ENCODE measurements at places on chromosomes 13 and 19.

DNA sequence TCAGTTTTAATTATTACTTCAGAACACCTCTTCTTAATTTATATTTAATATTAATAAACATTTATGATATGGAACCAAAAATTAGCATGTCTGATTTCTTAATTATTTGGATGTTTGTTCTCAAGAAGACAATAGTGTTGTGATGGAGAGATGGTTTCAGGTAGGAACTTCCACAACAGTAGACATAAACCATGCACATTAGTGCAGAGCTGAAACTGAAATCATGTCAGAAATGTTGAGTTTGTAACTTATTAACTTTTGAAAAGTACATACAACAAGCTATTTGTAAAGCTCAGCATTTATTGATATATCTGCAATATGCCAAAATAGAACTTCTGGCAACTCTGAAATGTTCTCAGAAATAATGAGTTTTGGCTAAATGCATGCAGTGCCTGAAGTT is 11.8 kb upstream of the EDNRB start:
- DNase-seq = no peak

DNA sequence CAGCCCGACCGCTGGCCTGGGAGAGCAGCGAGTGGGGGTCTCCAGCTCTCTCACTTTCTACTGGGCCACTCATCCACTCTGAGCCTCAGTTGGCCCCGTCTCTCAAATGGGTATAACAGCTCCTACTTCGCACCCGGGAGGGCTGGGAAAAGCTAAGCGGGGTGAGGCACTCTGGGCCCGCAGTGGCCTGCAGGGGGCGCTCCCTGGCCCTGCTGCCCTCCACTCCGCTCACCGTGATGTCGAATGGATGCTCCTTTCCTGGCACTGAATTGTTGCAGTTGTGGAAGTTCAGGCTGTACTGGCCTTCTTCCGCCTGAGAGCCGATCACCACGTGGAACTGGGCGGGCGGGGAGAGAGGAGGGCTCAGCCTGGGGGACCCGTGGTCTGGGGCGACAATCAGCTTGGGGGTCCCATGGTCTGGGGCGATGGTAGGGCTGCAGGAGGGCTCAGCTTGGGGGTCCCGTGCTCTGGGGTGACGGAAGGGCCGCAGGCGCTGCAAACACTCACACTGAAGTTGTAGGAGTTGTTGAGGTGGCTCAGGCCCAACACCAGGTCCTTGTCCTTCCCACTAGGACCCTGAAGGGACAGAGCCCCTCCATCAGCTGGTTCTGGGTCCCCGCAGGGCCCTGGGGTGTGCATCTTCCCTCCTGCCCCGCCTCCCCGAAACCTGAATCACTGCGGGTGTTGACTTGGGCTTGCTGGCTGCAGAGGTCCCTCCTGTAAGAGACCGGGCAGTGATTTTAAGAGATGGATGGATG is 3.9 kb downstream of the GPR108 start:
- DNase-seq = no peak

DNA sequence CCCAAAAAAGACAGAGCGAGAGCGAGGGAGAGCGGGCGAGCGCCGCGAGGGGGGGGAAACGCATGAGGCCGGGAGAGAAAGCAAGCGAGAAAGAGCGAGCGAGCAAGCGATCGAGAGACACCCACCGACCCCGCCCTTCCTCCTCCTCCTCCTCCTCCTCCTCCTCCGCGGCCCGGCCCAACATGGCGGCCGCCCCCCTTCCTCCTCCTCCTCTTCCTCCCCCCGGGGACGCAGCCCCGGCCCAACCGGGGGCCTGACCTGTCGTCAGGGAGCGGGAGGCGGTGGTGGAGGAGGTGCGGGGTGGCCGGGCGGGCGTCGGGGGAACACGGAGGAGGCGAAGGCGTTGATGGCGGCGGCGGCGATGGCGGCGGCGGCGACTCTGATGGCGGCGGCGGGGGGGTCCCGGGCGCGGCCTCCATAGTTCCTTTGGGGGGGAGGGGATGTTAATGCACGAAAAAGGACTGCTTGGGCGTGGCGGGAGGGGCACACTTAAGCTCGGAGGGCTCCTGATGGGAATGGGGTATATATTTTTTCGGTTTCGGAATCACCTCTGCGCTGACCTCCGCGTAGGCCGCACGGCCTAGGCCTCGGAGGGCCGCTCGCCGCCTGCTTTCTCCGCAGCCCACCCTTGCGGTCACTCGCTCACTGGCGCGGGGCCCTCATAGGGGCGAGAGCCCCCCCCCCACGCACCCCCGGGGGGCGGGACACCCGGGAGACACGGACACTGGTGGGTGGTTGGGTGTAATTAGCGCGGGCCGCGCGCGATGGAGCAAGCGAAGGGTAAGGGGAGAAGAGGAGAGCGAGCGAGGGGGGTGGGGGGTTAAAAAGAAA is 1.2 kb downstream of the ZC3H4 start:
- peak; percentile 89 for DNase-seq

GRCh38 chr19:4208385-4209094 is 20.8 kb upstream of the EBI3 start:
- DNase-seq = no peak

DNA sequence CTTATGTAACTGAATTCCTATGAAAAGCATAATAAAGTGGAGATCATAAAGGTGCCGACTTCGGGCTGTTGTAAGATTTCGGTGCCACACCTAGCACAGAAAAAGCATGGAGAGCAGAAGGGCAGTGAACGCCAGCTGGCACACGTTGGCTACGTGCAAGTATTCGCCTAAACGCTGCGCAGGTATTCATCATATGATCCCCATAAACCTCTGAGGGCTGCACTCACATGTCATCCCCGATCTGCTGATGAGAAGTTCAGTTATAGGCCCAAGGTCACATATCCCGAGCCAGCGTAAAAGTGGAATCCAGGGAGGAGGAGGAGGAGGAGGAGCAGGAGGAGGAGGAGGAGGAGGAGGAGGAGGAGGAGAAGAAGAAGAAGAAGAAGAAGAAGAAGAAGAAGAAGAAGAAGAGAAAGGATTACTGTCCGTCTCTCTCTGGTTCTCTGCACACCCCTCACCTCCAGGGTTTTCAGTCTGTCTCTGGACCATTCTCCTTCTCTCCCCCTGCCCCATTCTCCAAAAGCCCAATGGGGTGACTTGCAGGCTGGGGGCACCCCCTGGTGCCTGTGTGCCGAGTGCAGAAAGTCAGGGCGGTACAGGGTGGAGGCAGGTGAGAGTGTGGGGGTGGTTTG is 18.6 kb upstream of the CYP2S1 start:
- no peak for DNase-seq

GRCh38 chr13:93758575-93758974 is 532.0 kb downstream of the GPC6 start:
- DNase-seq = no peak

DNA sequence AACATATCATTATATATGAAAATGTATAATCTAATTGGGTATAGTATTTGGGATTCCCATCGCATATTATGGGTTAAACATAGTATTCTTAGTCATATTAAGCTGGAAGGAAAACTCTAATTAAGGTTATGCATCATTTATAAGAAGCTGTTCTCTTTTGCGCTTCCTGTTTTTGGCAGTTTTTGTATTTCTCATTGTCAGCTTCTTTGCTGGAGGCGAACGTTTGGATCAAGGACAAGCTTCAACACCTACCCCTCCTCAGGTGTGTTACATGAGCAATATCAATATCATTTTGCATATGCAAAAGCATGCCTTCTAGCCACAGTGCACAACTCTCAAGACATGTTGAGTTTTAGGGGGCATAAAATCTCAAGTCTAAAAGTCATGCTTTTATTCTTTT is 439.8 kb downstream of the TDRD3 start:
- no peak for DNase-seq

DNA sequence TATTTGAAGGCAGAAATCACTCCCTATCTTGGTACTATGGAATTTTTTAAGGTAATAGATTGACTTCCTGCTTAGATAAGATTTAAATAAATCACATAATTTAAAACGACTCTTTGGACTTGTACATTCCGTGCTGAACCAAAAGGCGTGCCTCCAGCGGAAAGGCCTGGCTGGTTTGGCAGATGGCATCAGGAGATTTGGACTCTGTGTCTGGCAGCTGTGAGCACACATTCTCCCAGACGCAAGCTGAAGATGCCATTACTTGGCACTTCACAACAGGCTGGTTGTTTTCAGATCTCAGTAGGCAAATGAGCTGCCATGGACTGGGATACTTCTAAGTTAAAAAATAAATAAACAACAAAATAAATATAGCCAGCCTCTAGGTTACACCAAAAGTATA is 104.5 kb upstream of the SLC15A1 start:
- DNase-seq = no peak

GRCh38 chr19:5844456-5845433 is 5.2 kb upstream of the FUT6 start:
- DNase-seq = no peak

GRCh38 chr19:16441661-16442162 is 30.1 kb downstream of the EPS15L1 start:
- peak; percentile 49 for DNase-seq

DNA sequence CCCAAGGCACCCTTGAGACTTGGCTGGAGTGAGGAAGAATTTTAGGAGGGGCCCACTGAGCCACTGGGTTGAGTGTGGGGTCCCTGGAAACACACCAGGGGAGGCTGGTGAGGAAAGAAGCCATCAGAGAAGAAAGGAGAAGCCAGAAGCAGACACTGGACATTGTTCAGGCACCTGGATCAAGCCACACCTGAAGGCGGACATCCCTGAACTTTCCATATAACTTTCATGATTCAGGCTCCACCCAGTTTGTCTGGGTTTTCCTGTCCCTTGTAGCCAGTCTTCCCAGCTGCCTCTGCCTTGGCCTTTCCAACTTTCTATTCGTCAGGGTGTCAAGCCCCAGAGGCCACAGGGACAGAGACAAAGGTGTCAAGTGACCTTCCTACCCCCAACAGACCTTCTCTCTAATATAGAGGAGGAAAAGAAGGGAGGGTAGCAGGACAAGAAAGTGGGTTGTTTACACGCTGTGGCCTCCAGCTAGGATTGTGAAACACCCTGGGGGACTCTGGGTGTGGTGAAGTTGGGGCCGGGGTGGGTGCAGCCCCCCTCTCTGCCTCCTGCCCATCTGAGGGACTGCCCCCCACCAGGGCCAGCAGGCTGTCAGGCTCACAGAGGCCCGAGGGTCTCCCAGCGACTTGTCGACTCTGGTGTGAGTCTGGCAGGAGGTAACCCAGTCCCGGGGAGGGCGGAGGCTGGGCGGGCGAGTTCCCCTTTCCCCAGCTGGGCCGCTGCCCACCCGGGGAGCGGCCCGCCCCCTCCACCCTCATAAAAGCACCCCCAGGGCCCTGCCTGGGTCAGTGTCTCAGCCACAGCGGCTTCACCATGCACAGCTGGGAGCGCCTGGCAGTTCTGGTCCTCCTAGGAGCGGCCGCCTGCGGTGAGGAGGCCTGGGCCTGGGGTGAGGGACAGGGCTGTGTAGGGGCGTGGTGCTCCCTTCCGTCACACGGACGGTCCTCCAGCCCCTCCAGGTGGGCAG is at the start of gene CFD:
TSS of gene CFD (plus strand) at position 797 of the 976 bp plus-strand sequence. CDS start at position 823, 26 bp downstream.
- DNase-seq = no peak

- peak; percentile 97 for DNase-seq
These were observed 1.9 kb upstream of the ZBTB32 start for GRCh38 chr19:35702223-35703012.

- DNase-seq = no peak
These were observed 67.8 kb downstream of the RASA3 start for GRCh38 chr13:114064450-114065140.

GRCh38 chr13:77861741-77862140 is 56.9 kb downstream of the EDNRB start:
- DNase-seq = no peak

GRCh38 chr13:108115738-108116137 is 99.6 kb downstream of the LIG4 start:
- DNase-seq = no peak

GRCh38 chr19:10270180-10270615 is 722 bp upstream of the ICAM1 start:
- DNase-seq = peak; percentile 91

DNA sequence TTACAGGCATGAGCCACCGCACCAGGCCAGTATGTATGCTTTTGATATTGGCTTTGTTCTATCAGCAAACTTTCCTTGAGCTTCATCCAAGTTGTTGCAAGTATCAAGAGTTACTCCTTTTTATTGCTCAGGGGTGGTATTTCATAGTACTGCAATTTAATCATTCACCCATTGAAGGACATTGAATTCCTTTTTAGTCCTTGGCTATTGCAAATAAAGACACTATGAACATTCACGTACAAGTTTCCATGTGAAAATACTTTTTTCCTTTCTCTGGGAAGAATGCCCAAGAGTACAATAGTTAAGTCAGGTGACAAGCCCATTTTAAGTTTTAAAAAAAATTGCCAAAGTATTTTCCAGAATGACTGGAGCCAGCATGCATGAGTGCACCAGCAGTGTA is 20.4 kb downstream of the CEACAM3 start:
- DNase-seq = no peak

- DNase-seq = peak; percentile 87
These were observed 3.3 kb upstream of the RGL3 start for GRCh38 chr19:11422163-11423065.

DNA sequence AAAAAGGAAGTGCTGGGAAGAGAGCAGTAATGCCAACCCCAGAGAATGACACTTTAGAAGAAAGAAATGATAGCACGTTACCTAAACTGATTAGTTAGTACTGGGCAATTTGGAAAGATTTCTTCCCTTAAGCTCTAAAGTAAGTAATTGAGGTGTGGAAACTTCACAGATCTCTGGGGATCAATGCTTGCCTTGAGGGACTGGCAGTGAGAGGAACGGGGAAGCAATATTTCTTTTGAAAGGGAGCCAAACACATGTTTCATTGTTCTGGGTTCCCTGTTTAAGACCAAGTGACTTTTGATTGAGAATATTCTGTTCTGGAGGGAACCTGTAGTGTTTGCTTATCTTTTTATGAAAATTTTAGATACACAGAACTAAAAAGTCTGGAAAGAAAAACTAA is 190.5 kb downstream of the NDFIP2 start:
- DNase-seq = no peak

GRCh38 chr19:35587321-35587720 is 1.3 kb downstream of the PMIS2 start:
- DNase-seq = no peak

- no peak for DNase-seq
These were observed 12.0 kb downstream of the NAXD start for GRCh38 chr13:110627351-110627750.

DNA sequence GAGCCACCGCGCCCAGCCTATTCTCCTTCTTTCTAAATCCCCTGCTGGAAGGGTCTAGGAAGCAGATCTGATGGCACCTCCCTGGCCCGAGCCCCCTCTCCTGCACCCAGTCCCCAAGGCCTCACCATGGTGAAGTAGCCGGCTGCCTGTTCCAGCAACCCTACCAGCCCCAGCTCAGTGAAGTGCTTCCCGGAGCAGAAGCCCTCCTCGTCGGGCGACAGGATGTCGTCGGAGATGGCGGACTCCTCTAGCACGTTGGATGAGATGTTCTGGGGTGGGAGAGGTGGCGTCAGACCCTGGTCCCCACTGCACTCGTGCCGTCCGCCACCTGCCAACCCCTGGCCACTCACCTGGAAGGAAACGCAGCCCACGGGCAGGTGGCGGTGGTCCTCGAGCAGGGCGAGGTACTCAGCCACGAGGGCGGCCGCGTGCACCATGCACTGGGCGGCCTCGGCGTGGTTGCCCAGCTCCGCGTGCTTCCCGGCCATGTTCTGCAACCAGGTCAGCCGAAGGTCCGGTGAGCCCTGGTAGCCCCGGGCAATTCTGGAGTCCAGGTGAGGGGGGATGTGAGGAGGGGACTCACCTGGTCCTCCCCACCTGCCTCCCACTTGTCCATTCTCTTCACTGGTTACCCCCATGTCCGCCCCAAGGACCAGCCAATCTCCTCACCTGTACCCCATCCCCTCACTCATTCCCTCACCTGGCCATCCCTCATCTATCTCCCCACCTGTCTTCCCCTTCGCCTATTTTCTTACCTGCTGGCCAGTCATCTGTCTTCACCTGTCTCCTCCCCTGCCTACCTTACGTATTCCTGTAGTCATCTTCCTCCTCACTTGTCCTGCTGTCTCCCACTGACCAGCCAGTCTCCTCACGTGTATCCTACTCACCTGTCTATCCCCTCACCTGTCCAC is 11.5 kb upstream of the KANK2 start:
- DNase-seq = no peak
